GM23338 (cell line): ENCODE measurements at places on chromosomes 11 and 22. TPM values are rescaled to one million over a fixed set of nuclear protein-coding genes. Genes with fewer than 3 reads are reported as not detected.

DNA sequence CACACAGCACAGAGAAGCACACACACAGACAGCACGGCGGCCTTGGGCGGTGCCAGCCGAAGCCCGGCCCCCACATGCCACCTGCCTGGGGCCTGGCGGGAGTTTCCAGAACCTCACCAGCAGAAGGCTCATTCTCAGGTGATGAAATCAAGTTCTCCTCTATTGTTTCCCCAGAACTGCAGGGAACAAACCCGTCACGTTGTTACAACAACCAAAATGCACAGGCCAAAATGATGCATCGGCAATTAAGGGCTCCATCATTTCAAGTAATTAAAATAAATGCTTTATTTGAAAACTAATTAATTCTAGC lies 30.8 kb downstream of the GNB1L start:
- DNase-seq: no peak

Gene SPCS2
- polyA plus RNA-seq: 329 and 334 TPM in 2 replicates

- DNase-seq: peak; percentile 83
Observed at GRCh38 chr11:77819921-77820564, 479 bp downstream of the RSF1 start.

Gene PNPLA5
- polyA plus RNA-seq: 2.0 and 2.3 TPM in 2 replicates

DNA sequence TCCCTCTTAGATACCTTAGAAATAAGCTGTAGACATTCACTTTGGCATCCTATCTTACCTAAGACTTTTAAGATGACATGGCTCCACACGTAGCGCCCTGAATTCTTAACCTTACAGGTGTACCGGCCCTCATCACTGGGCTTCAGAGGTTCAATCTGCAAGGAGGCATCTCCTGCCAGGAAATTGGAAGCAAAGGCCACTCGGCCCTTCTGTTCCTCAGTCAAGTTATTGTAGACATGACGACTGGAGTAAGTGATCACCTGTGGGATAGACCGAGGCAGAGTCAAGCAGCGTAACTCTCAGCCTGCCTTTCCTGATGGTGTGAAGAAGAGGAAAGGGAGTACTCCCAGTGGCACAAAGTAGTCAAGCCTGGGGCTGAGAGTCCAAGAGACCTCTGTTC lies 22.5 kb upstream of the HSPA8 start:
- DNase-seq: no peak

- no peak for DNase-seq
Observed at GRCh38 chr11:61861634-61862033, 29.7 kb downstream of the FADS3 start.

DNA sequence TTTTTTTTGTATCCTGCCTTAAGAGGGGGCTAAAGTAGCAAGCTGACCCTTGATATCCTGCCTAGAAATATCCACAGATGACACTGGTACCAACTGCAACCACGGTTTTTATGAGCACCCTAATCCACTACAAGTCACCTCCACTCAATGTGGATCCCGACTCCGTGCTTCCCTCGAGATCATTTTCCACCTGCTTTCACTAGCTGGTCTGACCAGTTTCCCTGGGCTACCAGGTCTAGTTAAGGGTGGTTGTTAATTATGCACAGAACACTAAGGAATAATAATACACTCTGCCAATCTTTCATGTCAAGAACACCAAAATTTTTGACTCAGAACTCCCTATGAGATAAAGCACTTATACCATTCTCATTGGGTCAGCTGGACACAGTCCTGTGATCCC lies 82.3 kb downstream of the ABTB2 start:
- no peak for DNase-seq

GRCh38 chr11:126114486-126115126 lies 51.9 kb upstream of the CDON start:
- DNase-seq: no peak

Gene SHISAL1
- 0.64 and 0.71 TPM in 2 replicates for polyA plus RNA-seq

DNA sequence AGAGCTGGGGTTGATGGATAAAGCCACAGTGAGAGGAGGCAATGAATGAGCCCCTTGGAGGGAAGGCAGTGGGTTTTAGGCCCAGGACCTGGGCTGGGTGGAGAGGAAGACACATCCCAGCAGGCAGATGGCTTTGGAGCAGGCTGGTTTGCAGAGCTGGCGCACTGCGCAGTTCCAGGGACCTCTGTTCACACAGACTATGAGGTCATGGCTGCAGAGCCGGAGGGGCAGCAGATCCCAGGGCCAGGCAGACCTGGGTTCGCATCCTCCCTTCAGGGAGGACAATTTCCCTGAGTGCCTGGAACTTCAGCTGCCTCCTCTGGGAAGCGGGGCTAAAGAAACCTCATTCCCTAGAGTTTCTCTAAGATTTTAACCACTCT lies 28.2 kb upstream of the DGKZ start:
- no peak for DNase-seq

Gene SYT13
- 3.4 and 3.5 TPM in 2 replicates for polyA plus RNA-seq

DNA sequence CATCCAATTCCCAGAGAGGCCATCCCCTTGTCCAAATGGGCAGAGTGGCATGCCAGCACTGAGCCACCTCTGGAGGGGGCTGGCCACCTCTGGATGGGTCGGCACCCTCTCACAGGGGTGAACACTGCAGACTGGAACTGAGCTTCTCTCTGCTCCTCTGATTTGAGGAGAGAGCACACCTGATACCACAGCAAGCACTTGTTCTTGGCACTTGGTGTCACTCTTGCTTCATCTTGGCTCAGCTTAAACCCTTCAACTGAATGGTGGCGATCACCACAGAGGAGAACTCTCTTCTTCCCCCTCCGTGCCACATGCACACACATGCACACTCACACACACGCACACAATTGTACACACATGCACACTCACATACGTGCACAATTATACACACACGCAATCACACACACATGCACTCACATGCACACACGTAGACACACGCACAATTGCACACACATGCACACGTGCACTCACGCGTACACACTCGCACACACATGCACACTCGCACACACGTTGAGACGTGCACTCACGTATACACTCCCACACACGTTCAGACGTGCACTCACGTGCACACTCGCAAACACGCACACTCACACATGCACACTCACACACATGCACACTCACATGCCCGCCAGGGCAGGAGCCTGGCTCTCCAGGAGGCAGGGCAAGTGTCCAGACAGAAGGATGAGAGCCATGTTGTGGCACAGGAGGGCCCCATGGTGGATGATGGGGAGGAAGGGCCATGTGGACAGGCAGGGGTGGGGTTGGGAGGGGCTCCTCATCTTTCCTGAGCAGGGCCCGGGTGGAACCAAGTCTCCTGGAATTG lies 23.4 kb downstream of the OVOL1 start:
- no peak for DNase-seq

Gene CRACR2B
- 55.9 and 59.4 TPM in 2 replicates for polyA plus RNA-seq

DNA sequence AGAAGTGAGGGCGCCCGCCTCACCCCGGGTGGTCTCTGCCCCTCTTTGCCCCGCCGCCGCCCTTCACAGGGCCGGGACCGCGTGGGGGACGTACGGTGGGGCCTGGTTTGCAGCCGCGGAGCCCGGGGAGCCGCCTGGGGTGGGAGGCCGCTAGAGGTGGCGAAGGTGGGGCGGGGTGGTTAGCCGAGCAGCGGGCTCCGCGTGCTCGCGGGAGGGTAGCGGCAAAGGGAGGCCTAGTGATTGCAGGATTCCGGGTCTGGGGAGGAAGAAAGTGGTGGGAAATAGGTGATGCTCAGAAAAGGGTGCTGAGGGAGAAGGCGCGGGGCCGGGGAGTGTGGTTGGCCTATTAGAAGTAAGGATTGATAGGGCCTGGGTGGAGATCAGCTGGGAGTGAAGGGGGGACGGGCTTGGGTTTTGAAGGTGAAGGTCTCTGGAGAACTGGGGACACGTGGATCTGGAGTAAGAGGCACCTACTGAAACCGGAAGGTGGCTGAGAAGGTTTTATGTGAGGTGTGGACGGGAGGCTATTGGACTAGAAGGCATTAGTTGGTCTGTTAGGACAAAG lies 571 bp downstream of the FAR1 start:
- DNase-seq: peak; percentile 49

Gene SCO2
- 1.1 and 2.6 TPM in 2 replicates for polyA plus RNA-seq

GRCh38 chr11:124380585-124380984 lies 3.7 kb downstream of the OR8B2 start:
- DNase-seq: no peak

DNA sequence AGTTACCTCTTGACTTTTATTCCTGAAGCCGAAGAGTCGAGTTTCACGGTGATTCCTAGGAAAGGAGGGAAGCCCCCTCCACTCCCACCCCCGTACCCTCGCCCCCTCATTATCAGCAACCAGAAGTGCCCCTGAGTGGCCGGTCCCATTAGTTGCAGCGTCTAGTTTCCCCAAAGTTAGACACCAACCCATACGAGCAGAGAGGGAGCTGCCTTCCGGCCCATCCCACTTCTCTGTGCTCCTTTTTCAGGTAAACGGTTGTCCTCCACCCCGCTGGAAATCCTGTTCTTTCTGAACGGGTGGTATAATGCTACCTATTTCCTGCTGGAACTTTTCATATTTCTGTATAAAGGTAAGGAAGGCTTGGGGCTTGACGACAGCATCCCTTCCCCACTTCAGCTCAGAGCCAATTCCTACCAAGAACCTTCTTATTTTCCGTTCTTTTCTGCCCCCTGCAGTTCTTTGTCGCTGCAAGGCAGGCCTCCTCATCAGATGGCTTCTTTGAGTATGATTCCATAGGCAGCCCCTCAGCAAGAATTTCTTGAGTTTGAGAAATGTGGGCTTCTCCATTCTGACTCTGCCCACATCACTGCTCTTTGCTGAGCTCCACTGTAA lies 701 bp downstream of the TMEM216 start:
- DNase-seq: peak; percentile 43

GRCh38 chr11:126723665-126724045 lies 276.9 kb downstream of the KIRREL3 start:
- DNase-seq: no peak

DNA sequence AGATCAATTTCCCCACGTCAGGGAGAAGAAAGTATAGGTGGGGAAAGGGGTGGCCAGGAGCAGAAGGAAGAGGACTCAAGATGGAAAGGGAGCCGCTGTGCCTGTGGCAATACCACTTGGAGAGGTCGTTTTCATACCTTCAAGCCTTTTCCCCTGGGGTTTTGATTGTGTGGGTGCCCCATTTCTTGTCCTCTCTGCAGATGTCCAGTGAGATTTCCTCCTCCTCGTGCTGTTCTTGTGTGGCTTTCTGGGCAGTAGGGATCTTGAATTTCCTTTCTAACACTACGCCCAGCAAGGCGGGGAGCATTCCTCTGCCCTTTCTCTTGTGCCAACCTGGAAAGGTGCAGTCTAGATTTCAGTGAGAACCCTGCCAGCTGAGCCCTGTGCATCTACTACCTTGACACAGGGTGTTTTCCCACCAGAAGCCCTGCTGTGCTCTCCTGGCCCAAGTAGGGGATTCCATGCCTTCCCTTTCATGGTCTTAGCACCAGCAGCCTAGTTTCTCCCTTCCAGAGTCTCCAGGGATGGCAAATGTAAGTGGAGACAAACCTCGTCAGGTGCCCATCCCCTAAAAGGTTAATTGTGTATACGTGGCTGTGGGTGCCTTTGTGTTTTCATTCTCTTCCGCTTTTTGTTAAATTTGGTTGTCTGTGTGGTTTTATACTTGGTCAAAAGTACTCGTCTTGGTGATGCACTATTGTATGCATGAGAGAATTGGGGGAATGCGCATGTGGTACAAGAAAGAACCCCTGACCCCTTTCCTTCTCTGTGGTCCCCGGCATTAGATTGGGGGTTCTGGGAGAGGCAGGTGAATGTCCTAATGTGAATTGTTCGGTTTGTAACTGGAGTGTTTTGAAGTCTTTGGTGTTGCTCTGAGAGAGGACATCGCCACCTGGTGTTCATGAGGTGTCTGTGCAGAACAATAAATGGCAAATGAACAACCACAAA lies 71.4 kb upstream of the MPEG1 start:
- DNase-seq: peak; percentile 75

Gene CALCA
- 2.0 and 2.5 TPM in 2 replicates for polyA plus RNA-seq

Gene GTSE1
- polyA plus RNA-seq: 28.6 TPM in 2 replicates

DNA sequence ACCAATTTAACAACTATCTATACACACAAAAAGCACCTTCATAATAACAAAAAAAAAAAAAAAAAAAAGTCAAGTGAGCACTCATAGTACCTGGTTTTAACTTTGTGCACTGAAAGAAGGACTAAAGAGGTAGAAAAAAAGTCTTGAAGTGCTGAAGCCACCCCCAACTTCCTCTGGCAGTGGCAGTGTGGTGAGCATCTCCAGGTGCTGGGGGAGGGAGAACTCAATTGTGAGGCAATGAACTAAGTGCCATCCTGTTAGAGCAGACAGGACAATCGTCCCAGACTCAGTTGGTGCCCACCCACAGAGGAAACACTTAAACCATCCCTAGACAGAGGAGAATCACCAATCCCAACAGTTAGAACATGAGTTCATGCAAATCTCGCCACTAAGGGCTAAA lies 22.7 kb upstream of the OR52M1 start:
- no peak for DNase-seq

Gene NXPE4
- polyA plus RNA-seq: not detected in 2 replicates

DNA sequence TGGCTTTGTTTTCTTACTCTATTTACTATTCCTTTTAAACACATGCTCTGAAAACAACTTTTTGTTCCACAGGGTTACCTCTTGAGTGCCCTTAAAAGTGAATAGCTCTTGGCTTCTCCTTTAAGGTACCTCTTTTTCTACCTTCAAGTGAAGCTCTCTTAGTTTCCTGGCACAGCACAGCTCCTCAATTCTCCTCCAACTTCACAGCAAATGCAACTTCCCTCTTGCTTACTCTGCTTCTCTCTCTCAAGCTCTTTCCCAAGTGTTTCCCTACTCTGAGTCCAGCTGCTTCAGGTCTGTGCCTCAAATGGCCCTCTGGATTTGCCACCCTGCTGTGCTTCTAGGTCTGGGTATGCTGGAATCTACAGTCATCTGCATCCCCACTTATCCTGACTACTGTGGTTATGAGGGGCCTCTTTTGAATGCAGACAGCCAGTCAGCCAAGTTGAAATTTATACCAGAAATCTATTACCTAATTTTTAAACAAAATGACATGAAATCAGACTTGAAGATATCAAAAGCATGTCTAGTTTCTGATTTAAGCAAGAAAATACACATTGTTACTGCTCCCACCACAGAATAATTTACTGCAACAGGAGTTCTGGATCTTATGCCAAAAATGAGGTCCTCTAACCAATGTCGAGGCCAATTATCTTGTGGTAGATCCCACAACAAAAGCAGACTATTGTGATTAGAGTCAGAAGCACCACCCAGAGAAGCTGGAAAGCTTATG lies 371.1 kb downstream of the SOX6 start:
- peak; percentile 32 for DNase-seq

Gene NEFH
- 4.6 and 6.3 TPM in 2 replicates for polyA plus RNA-seq

Gene PLAAT4
- polyA plus RNA-seq: 4.6 and 5.0 TPM in 2 replicates

Gene C11orf42
- not detected in 2 replicates for polyA plus RNA-seq

DNA sequence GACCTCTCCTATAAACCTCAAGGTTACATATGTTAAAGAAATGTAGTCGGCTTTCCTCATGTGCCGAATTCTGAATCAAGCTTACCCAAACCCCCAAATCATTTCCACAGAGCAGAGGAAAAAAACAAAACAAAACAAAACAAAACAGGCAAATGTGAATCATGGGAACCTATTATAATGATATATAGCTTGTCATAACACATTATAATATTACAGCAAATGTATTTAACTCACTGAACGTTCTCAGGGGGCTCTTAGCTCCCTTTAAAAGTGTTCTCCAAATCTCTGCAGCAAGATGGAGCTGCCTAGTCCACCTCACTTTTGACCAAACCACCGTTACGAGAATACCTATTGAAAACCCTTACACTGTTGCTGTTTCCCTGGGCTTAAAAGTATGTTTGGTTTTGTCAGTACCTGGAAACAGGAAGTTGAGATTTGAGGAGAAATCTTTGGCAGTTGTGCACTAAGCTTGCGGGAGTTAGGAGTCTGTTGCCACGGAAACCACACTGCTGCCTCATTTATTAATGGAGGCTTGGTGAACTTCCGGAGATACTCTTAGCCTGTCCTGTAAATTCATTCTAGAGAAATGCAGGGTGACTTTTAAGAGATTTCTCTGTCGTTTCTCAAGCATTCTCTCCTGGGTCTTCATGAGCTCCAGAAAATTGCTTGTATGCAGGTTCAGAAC lies 167.0 kb upstream of the RASSF10 start:
- peak; percentile 67 for DNase-seq

Gene KCNA4
- polyA plus RNA-seq: not detected in 2 replicates
